Stimulated activated CD8-positive, alpha-beta memory T cell treated with anti-CD3 and anti-CD28 coated beads, Interleukin-4, amount 100 ng/mL, for 1 hour (primary cell): ENCODE measurements at places on chromosomes 3 and 15.
A peak's percentile ranks its signal among the peaks of the same experiment; 100 is the strongest.

DNA sequence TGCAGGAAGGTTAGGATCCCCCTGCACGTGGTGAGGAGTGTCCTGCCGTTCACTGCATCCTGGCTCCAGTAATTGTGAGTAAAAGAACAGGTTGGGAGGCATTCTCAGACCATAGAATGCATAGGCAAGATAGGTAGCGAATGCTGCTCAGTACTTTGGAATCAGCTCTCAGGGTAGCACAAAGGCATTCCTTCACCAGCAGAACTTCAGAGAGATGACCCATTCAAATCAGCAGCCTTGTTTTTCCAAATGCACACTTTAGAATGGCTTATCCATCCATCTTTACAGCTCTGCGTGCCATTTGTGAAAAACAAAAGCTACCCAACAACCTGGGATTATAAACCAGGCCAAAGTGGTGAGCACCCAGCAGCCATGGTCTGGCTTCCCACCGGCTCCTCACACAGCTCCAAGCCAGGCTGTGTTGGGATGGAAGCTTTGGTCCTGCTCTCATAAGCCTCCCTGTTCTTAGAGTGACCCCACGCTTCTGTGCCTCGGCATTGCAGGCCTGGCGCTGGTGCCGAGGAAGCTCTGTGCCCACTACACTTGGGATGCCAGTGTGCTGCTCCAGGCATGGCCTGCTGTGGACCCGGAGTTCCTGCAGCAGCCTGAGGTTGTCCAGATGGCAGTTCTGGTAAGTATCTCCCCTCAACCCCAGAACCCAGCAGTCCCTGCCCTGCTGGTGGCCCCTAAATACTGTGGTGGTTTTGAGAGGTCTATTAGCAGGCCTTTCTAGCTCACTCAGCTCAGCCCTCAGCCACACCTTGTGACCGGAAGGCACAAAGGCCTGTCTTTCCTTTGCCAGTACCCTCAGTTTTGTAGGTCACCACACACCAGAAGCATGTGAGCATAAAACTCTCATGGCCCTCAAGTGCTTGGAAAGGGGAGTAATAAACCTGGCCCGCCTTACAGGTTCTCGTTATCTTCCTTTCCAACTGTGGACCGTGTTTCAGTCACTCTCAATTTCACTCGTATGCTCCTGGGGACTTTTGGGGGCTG lies 52.9 kb upstream of the LIMD1 start:
- DNase-seq, result no peak

- DNase-seq, result no peak
These were observed 23.3 kb downstream of the RNU5B-1 start for GRCh38 chr15:65327651-65328393.

DNA sequence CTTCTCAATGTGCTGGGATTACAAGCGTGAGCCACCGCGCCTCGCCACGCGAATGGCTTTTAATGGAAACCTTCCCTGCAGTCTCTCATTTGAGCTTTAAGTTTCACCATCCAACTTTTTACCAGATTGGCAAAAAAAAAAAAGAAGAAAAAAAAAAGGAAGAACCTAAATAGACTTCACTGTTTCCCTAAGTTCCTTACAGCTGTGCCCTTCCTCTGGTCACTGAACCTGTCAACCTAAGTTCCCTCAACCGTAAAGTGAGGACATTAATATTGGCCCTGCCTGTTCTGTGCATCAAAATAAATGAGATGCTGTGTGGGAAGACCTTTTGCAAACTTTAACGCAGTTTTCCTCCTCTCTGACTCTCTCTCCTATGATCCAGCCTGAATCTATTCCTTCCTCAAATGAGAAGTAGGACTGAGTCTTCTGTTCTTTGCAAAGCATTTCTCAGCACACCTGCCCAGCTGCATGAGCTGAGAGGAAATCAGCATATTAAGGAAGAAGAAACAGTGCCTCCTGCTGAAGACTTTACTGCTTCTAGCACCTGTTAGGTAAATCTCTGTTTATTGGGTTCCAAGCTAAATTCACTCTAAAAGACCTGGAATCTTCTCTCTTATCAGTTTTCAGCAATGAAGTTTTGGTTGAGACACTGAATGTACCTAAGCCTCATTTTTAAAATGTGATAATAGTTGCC lies 99.6 kb upstream of the ETV5 start:
- no peak for DNase-seq

GRCh38 chr15:66815318-66815717 lies 113.3 kb downstream of the SMAD6 start:
- no peak for DNase-seq

- no peak for DNase-seq
These were observed 39.2 kb downstream of the PROS1 start for GRCh38 chr3:93934366-93935046.

GRCh38 chr3:111465081-111465670 lies 76.8 kb upstream of the CD96 start:
- no peak for DNase-seq

GRCh38 chr3:45960289-45960688 lies 17.0 kb downstream of the CXCR6 start:
- no peak for DNase-seq

GRCh38 chr3:144429719-144430121 lies 458.1 kb downstream of the DIPK2A start:
- no peak for DNase-seq

GRCh38 chr3:42159147-42159546 lies 68.0 kb downstream of the TRAK1 start:
- DNase-seq, result no peak

- no peak for DNase-seq
These were observed 141.6 kb upstream of the STT3B start for GRCh38 chr3:31391150-31391549.

DNA sequence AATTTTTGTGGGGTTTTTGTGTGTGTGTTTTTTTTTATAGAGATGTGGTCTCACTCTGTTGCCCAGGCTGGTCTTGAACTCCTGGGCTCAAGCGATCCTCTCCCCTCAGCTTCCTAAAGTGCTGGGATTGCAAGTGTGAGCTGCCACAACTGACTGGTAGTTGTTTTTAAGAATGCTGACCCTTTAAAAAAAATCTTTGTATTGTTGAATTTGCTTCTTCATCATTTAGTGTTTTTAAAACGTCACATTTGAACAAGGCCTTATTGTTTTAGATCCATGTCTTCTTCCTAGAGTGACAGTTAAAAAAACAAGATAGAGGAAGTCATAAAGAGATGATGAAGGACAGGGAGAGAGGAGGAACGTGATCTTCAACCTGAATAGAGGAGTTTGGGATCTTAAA lies 24.1 kb downstream of the GJD2 start:
- DNase-seq, result no peak

- no peak for DNase-seq
These were observed 65.4 kb downstream of the FBN1 start for GRCh38 chr15:48579945-48580671.

- no peak for DNase-seq
These were observed 84.4 kb downstream of the BDH1 start for GRCh38 chr3:197471221-197472010.

GRCh38 chr3:150220041-150220440 lies 188.1 kb upstream of the TSC22D2 start:
- no peak for DNase-seq

GRCh38 chr3:55218577-55218976 lies 268.5 kb downstream of the WNT5A start:
- DNase-seq, result no peak

GRCh38 chr15:99248000-99248715 lies 1.2 kb downstream of the TTC23 start:
- DNase-seq, result no peak

- DNase-seq, result no peak
These were observed 88.8 kb downstream of the CPN2 start for GRCh38 chr3:194262176-194262924.

DNA sequence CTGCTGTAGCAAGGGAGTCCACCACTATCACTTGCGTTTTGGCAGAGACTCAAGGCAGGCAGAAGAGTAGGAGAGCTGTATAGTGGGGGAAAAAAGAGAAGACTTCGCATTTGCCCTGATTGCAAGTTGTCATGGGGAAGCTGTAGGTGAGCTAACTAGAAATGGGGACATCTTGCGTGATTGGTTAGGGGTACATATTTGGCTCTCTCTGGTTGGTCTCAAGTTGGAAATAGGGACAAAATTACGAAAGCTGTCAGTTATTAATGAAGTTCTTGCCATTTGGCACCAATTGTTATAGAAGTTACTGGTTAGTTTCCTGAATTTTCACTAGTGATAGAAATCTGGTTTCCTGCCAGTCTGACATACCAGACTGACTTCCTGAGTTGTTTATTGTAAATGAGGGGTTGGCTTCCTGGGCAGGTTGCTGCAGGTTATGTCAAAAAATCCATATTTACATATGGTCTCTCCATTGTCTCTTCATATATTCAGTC lies 8.2 kb upstream of the SENP7 start:
- DNase-seq, result no peak

GRCh38 chr3:115113367-115113766 lies 33.7 kb downstream of the ZBTB20 start:
- DNase-seq, result no peak

GRCh38 chr15:56821721-56822425 lies 88.6 kb upstream of the ZNF280D start:
- peak; percentile 15 for DNase-seq

DNA sequence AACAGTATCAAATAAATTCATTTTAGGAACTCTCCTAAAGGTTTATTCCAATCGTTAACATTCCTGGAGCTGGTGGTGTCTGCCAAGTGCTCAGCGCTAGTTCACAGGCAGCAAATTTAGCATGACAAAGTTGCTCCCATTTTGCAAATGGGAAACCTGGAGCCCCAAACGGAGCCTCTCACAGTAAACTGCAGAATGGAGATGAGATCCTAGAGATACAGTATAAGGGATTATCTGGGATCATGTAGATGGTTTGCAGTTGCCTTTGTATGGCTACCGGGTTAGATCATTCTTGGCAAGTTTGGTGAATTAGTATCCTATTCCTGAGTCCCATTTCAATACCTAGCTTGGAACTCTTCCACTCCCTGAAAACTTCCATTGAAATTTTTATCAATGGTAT lies 173.7 kb downstream of the CDIN1 start:
- DNase-seq, result no peak

DNA sequence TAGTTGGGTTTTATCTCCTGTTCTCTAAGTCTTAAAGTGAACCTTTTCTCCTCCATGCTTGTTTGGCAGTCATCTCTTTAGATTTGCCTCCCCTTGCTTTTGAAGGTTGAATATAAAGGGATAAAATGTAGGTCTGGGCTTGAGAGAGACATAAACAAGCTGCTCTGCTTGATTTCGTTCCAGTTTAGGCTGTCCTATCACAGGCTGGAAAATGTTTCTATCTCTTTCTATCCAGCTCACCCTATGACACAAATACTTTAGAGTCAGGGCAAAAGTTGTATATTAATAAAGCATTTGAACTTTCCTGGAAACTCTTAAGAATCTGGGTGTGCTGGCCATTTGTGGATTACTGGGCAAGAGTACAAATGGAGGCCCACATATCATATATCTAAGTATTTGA lies 29.5 kb upstream of the ZBBX start:
- DNase-seq, result no peak

DNA sequence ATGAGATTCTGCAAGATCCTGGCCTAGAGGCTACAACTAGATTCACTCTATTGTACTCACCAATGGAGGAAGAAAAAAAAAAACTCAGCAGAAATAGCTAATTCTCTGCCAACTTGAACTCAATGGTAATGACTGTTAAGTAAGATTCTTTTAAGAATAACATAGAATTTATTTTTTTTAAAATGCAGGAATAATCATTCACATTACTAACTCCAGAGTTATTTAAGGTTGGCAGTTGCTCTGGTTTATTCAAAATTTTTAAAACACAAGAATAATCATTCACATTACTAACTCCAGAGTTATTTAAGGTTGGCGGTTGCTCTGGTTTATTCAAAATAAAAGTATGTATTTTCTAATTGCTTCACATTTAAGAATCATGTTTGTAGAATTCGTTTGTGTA lies 1071.9 kb downstream of the IGSF11 start:
- no peak for DNase-seq

DNA sequence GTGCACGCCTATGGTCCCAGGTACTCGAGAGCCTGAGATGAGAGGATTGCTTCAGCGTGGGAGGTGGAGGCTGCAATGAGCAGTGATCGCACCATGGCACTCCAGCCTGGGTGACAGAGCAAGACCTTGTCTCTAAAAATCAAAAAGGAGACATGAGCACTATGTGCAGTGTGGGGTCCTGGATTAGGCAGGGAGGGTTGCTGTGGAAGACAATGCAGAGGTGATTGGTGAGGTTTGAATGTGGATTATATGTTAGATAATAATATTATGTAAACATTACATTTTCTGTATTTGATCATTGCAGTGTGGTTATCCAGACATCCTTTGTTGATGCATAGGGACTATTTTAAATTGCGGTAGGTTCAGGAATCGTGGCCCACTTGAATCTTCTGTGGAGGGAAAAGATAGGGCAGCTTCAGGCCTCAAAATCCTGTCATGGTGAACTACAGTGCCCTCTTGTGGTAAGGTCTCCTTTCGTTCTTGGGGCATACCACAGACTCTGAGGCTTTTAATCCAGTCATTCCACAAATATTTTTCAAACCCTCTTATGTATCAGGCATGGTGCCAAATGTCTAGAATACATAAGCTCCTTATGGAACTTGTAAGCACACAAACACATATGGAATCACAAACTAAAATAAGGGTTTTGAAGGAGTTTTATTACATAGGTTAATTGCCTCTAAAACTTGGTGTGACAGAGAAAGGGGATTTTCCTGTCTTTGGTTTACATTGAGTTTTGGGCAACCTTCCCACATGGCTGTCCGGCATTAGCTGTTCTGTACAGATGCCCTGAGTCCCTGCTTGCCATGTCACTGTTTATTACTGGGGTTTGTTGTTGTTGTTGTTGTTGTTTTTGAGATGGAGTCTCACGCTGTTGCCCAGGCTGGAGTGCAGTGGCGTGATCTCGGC lies 37.7 kb downstream of the GPD1L start:
- DNase-seq, result peak; percentile 9

GRCh38 chr15:89847101-89847500 lies 32.4 kb upstream of the ANPEP start:
- DNase-seq, result no peak

- DNase-seq, result no peak
These were observed 7.7 kb upstream of the ZNF592 start for GRCh38 chr15:84740691-84741090.

- no peak for DNase-seq
These were observed 18.5 kb downstream of the SHQ1 start for GRCh38 chr3:72829701-72830100.

- DNase-seq, result no peak
These were observed 22.7 kb downstream of the SSUH2 start for GRCh38 chr3:8621872-8622271.

- DNase-seq, result no peak
These were observed 104.3 kb downstream of the CPN2 start for GRCh38 chr3:194246709-194247349.

GRCh38 chr3:111721747-111722146 lies 126.6 kb upstream of the ZBED2 start:
- no peak for DNase-seq

GRCh38 chr3:78317774-78318173 lies 1277.9 kb downstream of the ROBO2 start:
- no peak for DNase-seq

DNA sequence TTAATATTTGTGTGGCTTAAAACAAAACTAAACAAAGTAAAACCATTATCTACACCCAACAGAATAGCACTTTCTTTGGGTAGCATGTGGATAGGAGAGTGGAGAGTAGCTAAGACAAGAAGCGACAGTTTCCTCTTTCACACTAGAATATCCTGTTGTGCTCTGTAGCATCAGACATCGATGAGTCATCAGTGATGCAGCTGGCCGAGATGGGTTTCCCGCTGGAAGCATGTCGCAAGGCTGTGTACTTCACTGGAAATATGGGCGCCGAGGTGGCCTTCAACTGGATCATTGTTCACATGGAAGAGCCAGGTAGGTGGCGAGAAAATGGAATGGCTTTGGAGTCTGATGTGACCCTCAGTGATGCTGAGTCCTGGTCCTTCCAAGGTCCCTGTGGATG lies 108.1 kb downstream of the USP13 start:
- no peak for DNase-seq
